ENCODE measurements at places on chromosomes 2 and 18.

GRCh38 chr2:240789501-240790369, 30.3 kb downstream of the KIF1A start:
- no peak for DNase-seq

- DNase-seq, result no peak
Observed at GRCh38 chr2:10328670-10329579, 26.2 kb downstream of the HPCAL1 start.

GRCh38 chr2:45114221-45114955, 105.1 kb upstream of the SIX2 start:
- no peak for DNase-seq

- DNase-seq, result no peak
Observed at GRCh38 chr2:180539541-180539940, 440.9 kb upstream of the UBE2E3 start.

DNA sequence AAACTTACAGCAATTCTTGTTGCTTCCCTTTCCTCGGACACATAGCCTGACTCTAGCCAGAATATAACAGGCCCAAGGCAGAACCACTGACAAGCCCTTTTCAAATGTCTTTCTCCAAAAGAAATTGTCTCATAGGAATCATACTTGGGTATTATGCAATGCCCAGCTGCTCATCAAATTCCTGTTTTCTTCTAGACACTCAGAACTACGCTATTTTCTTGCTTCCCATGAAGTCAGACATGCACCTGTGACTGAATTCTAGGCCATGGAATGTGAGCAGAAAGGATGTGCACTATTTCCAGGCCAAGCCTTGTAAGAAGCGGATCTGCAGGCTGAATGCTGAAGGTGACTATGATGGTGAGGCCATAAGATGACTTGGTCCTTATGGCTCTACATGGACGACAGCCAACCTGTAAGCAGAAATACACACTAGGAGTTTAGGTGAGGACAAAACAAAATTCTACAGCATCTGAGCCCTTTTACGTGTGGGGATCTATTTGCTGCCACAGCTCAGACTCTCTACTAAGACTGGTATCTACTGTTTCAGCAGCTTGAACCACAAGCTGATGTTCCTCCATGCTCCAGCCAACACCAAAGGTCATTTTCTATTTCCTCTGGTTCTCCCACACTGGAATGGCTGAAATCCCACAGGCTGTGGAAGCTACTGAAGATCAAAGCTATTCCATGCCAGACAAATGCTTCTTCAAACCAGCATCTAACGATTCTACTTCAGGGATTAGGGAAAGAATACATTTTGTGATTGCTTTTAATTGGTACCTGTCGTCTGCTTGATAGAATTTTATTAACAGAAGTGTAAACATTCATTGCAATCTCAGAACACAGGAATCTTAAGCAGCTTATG, 378.7 kb downstream of the RBM43 start:
- no peak for DNase-seq

- DNase-seq, result no peak
Observed at GRCh38 chr2:224206816-224207215, 167.7 kb upstream of the SERPINE2 start.

GRCh38 chr2:234403074-234403473, 93.8 kb downstream of the ARL4C start:
- DNase-seq, result no peak

DNA sequence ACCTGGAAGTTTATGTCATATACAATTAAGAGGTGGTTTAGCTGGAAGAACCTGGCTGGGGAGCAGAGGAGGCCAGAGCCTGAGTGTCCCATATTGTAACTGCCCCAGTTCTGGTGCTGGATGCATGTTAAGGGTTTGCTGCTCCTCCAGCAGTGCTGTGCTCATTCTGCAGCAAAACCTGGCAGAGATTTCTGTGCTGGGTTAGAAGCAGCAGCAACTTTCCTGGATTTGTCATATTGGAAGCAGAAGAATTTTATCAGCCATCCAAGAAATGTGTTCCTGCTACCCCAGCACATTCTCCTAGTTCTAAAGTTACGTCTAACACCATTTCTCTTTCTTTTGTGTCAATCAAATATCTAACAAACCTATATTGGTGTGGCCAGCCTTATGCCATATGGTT, 284.1 kb downstream of the TDRD15 start:
- no peak for DNase-seq

DNA sequence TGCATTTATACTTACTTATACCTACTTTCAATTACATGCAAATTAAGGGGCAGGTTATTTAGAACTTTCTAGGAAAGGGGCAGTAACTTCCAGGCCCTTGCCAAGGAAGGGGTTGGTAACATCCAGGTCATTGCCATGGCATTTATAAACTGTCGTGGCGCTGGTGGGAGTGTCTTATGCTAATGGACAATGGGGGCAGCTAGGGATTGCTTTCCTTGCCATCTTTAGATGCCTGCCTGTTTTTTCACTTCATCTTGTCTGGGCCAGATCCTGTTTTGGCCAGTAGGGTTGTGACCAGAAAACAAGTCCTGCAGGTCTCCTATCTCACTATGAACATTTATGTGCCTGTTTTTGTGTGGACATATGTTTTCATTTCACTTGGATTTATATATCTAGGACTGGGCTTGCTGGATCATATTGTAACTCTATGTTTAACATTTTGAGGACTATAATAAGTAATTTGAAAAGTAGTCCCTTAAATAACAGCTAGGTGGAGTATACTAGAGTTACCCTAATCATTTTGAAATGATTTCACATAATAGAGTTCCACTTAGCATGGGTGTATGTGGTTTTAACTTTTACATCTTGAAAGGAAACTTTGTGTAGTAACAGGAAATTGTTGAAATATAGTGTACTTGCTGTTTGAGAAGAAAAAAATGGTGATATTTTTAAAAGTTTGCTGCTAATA, 56.1 kb downstream of the LCLAT1 start:
- DNase-seq, result no peak

DNA sequence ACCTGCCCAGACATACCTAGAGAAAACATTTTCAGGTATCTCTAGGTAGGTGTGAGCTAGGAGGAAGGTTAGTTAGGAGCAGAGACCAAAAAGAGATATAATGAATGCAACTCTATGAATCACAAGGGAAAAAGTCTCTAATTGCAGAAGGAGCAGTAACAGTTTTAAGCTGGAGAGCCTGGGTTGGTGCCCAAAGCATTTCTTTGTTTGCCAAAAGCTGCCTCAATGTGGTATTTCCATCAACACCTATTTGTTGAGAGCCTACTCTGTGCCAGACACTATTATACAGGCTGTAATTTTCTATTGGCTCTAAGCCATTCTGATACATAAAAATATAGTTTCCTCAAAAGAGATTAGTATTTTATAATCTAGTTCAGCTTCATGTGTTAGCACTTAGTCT, 141.6 kb downstream of the UBE2E3 start:
- DNase-seq, result no peak

DNA sequence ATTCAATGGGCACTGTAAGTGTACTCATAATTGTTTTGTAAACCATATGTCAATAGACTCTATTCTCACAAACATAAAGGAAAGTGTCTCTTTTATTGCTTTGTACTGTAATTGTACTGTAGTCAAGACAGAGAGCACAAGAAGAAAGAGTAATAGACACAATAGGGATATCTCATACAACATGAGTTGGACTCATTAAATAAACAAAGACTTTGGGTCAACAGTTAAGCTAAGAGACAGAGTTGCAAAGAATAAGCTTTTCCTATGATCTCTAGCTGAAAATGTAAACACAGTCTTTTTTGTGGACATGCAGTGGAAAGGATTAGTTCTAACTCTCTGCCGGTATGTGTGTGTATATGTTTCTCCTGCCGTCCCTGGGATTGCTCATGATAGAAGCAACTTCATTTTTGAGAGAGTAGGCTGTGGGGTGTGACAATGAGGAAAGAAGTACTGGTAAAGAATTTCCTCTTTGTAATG, 13.9 kb upstream of the KYNU start:
- DNase-seq, result no peak

GRCh38 chr2:11850082-11850481, 103.7 kb downstream of the LPIN1 start:
- DNase-seq, result no peak

- peak; percentile 57 for DNase-seq
Observed at GRCh38 chr2:65300761-65301711, 73.4 kb downstream of the ACTR2 start.

DNA sequence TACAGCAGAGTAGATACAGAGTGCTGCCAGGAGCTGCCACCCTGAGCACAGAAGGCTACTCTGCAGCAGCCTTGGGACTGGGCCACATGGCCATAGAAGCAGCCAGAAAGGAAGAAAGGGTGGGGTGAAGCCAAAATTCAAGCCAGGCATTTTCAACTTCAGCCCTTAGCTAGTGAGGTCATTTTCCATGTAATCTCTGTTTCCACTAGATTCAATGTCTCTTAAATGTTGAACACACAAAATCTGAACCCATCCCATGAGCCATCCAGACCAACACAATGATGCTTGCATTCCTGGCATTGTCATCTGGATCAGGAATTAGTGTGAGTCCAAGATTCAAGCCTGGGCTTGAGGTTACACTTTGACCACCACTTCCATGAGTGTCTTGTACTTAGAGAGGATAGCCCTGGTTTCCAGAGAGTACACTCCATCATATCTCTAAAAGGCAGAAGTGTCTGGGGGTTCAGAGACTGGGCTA, 243.6 kb downstream of the OSR1 start:
- no peak for DNase-seq

- no peak for DNase-seq
Observed at GRCh38 chr2:41998186-41999127, 49.4 kb upstream of the PKDCC start.

GRCh38 chr2:226943862-226944620, 108.2 kb downstream of the RHBDD1 start:
- DNase-seq, result peak; percentile 58

GRCh38 chr2:209331291-209331844, 92.5 kb upstream of the MAP2 start:
- no peak for DNase-seq

DNA sequence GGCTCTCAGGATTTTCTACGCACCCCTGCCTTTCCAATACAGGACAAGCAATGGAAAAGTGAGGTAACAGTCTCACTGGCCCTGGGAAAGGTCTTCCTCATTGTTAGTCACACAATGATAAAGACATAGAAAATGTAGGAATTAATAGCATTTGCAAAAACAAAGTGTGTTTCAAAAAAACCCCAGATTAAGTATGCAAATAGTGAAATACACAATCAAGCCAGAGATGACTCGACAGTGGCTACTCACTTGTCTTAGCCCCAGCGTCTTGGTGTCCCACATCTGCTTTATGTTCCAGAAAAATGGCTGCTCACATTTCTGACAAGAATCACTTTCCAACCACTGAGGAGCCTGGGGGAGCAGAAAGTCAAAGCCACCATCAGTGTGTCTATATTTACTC, 47.0 kb upstream of the AP1S3 start:
- DNase-seq, result no peak

DNA sequence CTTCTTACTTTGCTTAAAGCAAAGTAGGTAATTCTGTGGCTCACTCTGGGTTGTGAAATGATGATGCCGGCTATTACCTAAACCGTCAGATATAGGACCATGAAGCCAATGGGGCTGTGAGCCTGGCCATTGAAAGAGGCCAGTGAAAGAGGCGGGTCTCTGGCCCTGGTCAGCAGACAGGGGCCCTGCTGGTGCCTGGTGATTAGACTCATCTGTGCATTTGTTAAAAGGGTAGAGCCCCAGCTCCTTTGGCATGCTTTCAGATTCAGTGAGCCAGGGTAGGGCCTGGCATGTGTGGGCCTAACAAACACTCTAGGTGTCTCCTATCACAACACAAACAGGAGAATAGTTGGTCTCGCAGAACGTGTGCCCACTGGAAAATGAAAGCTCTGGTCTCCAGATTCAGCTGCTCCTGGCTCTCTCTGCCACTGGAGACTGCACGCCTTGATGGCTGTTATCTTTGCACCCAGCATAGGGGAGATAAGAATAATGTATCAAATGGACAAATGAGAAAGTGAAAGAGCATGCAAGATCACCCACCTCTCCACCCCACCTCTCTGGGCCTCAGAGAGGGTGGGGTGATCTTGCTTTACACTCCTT, 6.9 kb downstream of the LRRC30 start:
- DNase-seq, result no peak

GRCh38 chr2:25651782-25652455, 21.5 kb downstream of the DTNB start:
- DNase-seq, result no peak

DNA sequence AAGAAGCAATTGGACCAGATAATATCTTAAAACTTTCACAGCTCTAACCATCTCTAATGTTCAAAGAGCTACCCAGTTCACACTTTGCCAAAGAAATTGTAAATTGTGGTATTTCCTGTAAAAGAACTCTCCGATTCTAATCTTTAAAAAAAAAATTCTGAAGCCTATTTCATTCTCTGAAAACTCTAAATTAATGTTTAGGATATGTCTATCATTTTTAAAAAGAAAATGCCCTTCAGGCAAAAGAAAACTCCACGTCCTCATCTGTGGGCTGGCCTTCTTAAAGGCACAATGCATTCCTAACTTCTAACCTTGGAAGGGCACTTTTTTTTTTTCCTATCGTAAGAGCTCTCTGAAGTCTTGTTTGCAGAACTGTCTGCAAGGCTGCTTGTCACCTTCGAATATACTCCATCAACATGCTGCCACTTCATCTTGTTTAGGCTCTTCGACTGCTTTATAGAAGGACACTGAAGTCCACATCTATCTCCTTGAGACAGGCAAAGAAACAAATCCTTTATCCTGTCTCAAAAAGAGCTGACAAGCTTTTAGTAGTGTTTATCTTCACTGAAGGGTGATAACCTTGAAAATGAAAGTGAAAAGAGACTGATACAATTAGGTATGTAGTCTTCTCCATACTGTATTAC, 124.3 kb upstream of the SLC39A10 start:
- no peak for DNase-seq

- peak; percentile 36 for DNase-seq
Observed at GRCh38 chr18:30889519-30890301, 152.8 kb downstream of the DSC3 start.
